Tracheal epithelial cell (primary cell): ENCODE measurements at places on chromosomes 7 and 10. TPM values are rescaled to one million over a fixed set of nuclear protein-coding genes. Genes with fewer than 3 reads are reported as not detected.

Gene MRLN
- total RNA-seq: not detected in 2 replicates

Gene A1CF
- not detected in 2 replicates for total RNA-seq

Gene MINDY4
- 0.85 and 0.96 TPM in 2 replicates for total RNA-seq

Gene CRTAC1
- total RNA-seq: under 0.01 TPM in 1 of 2 replicates, not detected in the other

Gene TLX1
- under 0.01 TPM in 1 of 2 replicates, not detected in the other for total RNA-seq

Gene EMX2
- 0.48 TPM in 1 of 2 replicates, not detected in the other for total RNA-seq

Gene TMEM273
- 0.48 TPM in 1 of 2 replicates, not detected in the other for total RNA-seq

Gene ACBD7
- total RNA-seq: 0.21 and 0.48 TPM in 2 replicates

Gene GPR15LG
- 3.4 TPM in 2 replicates for total RNA-seq

Gene ZC3HAV1
- total RNA-seq: 15.4 and 20.5 TPM in 2 replicates

Gene TLL2
- total RNA-seq: 0.85 and 5.3 TPM in 2 replicates

Gene SHTN1
- 2.3 and 4.3 TPM in 2 replicates for total RNA-seq

Gene CAV1
- total RNA-seq: 189 and 322 TPM in 2 replicates

Gene SLC29A4
- total RNA-seq: 8.7 and 11.6 TPM in 2 replicates

Gene SMURF1
- 47.3 and 55.2 TPM in 2 replicates for total RNA-seq

Gene ADD3
- total RNA-seq: 44.8 and 45.1 TPM in 2 replicates

Gene TAS2R5
- 2.2 and 2.8 TPM in 2 replicates for total RNA-seq

Gene TMEM213
- not detected in 2 replicates for total RNA-seq

Gene ODAD2
- 0.96 TPM in 1 of 2 replicates, not detected in the other for total RNA-seq

Gene STK17A
- 117 and 134 TPM in 2 replicates for total RNA-seq

Gene TMEM176B
- total RNA-seq: not detected in 2 replicates

Gene GBX1
- 0.24 TPM in 1 of 2 replicates, not detected in the other for total RNA-seq

Gene OPALIN
- total RNA-seq: not detected in 2 replicates

Gene PRPS1L1
- total RNA-seq: not detected in 2 replicates

Gene ARHGAP19
- 3.1 and 9.2 TPM in 2 replicates for total RNA-seq

Gene PHYHIPL
- under 0.01 TPM in 1 of 2 replicates, not detected in the other for total RNA-seq

Gene ZPBP
- not detected in 2 replicates for total RNA-seq

Gene ELMO1
- 1.4 TPM in 1 of 2 replicates, not detected in the other for total RNA-seq

Gene EXOC4
- total RNA-seq: 80.4 and 101 TPM in 2 replicates

Gene AUTS2
- 5.8 and 8.7 TPM in 2 replicates for total RNA-seq

Gene ATRNL1
- 0.43 and 0.72 TPM in 2 replicates for total RNA-seq

Gene TCAF2
- total RNA-seq: 0.85 and 4.1 TPM in 2 replicates

Gene MYOZ1
- total RNA-seq: not detected in 2 replicates

Gene GJD4
- not detected in 2 replicates for total RNA-seq

Gene ZC3HAV1L
- 16.2 and 23.4 TPM in 2 replicates for total RNA-seq
